ENCODE measurements at places on chromosomes 11 and 22.

GRCh38 chr22:47322854-47323253 is 560.4 kb downstream of the TBC1D22A start:
- DNase-seq = no peak

- DNase-seq = no peak
Measured at GRCh38 chr22:23084453-23085350, 14.4 kb downstream of the GNAZ start.

- DNase-seq = no peak
Measured at GRCh38 chr11:115930886-115931547, 426.8 kb upstream of the CADM1 start.

DNA sequence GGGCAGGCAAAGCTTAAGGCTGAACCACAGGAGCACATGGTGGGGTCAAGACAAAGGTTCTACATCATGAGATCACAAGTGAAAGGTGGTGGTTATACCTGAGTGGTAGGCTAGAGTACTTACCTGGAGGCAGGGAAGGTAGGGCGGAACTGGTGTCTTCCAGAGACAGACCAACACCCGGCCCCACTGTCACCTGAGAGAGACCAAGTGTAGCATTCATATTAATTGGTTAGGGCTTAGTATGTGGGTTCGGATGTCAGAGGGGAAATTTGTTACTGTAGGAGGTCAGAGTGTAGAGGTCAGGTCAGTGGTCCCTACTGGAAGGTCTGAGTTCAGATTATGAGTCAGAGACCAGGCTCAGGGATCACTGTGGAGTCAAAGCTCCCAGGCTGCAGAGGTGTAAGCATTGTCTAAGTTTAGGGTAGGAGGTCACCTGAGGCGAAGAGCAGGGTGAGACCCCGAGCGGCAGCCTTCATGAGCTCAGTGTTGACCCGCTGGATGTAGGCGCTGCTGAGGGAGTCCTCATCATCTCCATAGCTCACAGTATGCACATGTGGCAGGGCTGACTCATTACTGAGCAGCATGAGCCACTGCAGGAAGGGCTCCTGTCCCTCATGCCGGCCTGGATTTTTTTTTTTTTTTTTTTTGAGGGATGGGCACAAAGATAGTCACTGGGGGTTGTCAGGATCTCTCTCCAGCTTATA is 3.2 kb downstream of the TPP1 start:
- no peak for DNase-seq

DNA sequence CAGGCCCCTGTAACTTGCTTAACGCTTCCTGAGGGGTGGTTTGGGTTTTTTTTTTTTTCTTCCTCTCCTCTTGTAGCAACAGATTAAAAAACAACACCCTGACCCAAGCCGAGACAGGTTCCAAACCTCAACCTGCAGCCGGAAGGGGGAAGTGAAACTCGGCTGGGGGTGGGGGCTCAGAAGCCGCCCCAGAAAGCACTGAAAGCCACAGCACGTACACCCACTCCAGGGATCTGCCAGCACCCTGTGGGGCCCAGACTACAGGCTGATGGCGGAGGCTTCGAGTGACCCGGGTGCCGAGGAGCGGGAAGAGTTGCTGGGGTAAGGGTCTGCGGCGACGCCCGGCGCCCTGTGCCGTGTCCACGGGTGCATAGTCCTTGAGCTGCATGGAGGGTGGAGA is at the start of gene LSP1:
TSS of gene LSP1 (plus strand) at position 208 of the 400 bp plus-strand sequence. CDS start at position 269, 61 bp downstream.
- peak; percentile 68 for DNase-seq

- DNase-seq = no peak
Measured at GRCh38 chr11:83545494-83546260, 259.5 kb upstream of the CCDC90B start.

- DNase-seq = no peak
Measured at GRCh38 chr11:15560689-15561467, 446.2 kb downstream of the INSC start.

- no peak for DNase-seq
Measured at GRCh38 chr11:1845561-1846452, 7.0 kb downstream of the TNNI2 start.

- DNase-seq = no peak
Measured at GRCh38 chr22:17336061-17336460, 33.2 kb upstream of the CECR2 start.

DNA sequence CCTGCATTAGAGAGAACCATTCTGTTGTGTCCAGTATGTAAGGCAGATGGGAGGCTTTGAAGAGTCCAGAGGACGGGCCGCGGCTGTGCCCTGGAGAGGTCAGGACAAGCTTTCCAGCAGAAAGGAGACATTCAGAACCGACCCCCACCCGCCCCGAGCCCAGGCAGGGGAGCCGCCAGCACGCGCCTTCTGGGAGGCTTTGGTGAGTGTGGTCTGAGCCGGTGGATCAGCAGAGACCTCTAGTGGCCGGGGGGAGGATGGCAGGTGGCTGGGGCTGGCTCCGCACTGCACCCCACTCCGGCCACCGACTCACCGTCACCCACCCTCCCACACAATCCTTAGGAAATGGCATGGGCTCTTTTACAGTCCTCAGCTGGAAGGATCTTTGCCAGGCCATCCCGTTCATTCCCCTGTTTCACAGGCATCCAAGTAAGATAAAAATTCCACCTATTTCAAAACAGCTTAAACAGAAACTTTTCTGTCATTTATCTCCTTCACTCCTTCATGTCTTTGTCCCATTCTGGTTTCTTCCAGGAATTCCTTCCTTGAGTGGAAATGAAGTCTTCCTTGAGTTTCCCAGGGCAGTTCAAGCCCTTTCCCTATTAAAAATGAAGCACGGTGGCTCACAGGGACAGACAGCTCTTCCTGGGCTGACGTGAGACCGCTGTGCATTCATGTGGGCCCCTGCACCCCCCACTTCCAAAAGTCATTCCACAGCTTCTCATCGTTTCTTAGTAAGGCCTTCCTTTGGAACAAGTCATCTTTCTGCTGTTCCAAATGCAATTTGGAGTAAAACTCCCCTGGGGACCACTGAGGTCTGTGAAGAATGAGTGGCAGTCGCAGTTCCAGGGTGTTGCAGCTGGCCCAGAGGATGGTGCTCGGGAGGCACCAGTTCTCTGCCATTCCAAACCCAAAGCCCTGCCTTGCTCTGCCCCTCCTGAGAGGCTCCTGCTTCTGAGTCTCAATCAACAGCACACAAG is 91.0 kb downstream of the FEZ1 start:
- peak; percentile 13 for DNase-seq

DNA sequence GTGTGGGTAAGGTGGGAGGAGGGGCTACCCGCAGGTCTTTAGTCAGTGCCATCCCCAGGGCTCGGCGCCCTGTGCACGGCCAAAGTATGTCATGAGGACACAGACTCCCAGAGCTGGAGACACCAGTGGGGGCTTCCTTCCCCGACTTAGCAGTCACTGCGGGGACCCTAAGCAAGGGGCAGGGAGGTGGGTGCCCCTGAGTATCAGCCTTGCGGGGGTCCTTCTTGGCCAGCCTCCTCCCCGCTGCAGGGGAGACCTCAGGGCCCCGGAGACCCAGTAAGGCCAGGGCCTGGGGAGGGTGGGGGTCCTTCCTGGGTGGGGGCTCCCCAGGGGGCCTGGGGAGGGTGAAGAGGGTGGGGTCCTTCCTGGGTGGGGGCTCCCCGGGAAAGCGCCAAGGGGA is 673.8 kb downstream of the BRD1 start:
- DNase-seq = no peak

GRCh38 chr11:23674866-23675265 is 814.6 kb upstream of the CCDC179 start:
- no peak for DNase-seq

DNA sequence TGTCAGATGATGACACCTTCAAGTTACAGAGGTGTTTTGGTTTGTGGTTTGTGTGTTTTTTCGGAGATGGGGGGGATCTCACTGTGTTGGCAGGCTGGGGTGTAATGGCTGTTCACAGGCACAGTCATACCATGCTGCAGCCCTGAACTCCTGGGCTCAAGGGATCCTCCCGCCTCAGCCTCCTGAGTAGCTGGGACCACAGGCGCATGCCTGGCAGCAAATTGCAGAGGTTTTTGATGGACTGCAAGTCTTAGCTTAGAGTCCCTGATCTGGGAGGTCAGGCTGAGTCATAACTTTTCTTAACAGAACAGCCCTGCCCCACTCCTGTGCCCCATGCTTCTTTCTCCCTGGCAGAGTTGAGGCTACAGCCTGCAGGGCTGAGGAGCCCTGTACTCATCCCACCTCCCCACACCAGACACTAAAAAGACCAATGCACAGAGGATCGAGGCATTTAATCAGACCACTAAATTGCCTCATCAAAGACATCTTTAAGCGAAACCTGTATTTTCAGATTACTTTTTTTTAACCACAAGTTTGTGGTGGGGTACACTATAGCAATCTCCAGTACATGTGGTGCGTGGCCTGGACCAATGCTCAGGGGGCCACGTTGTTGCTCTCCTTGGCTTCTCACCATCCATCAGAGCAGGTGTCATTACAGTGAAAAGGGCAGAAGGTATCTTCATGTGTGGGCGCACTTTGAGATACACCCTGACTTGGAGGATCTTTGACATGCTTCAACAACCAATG is 17.1 kb upstream of the ADORA2A start:
- no peak for DNase-seq

DNA sequence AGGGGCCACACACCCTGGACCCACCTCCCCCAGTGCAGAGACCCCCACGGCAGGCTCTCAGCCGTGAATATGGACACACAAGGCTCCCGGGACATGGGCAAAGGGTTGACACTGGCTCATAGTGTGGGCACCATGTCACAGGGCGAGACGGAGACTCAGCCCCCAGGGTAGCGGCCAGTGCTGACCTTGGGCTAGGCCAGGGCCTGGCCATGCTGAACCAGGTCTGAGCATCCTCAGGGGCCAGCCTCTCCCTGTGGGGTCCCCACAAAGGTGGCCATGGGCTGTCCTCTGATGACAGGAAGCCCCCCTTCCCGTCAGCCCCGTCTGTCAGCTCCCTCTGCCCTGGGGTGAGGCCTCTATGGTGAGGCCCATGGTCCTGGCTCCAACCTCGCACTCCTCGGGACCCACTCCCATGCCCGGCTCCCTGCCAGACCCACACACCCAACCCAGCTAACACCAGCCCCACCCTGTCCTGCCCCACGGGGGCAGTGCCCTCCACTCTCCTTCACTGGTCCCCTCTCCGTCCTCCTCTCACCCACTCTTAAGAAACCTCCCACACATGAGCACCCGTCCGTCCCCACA is 19.0 kb upstream of the PRODH start:
- DNase-seq = no peak

GRCh38 chr11:77206264-77207018 is 78.4 kb downstream of the MYO7A start:
- no peak for DNase-seq

DNA sequence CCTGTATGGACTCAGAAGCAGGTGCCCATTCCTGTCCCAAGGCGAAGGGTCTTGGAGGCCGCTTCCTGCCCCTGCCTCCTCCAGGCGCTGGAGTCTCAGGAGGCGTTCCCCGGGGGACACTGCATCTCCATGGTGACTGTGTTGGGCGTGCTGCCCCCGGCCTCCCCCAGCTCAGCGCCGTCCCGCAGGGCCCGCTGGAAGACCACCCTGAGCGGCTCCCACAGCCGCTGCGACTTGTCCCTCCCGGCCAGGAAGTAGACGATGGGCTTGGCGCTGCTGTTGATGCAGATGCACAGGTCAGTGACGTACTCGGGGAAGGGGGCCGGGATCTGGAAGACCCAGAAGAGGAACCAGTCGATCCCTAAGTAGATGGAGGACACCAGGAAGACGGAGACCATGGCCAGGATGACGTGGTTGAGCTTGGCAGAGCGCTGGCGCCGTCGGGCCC is 7.8 kb downstream of the MRGPRF start:
- no peak for DNase-seq

DNA sequence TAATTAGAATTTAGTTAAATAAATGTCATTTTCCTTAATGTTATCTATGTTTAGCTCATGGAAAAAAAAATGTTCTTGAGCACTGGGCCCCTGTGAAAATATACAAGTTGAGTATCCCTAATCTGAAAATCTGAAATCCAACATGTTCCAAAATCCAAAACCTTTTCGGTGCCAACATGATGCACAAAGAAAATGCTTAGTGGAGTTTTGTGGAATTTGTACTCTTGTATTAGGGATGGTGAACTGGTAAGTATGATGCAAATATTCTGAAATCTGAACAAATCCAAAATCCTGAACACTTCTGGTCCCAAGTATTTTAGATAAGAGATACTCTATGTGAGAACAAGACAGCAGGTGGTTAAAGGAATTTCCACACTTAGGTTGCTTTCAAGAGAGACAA is 44.5 kb downstream of the TCP11L1 start:
- no peak for DNase-seq

DNA sequence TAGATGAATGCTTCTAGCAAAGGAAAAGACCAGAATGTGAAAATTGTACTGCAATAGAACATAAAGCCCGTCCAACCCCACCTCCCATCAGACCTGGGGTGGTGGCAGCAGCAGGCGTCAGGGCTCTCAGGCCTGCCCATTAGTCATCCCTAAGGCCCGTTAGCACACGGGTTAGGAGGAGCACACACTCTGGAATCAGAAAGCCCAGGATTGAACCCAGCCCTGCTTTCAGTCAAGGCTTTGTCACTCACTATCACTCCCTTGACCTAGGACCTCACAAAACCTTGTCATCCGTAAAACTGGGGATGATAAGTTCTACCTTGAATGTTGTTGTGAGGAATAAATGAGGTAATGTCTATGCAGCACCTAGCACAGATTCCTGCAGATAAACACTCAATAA is 26.9 kb downstream of the MICAL3 start:
- no peak for DNase-seq

DNA sequence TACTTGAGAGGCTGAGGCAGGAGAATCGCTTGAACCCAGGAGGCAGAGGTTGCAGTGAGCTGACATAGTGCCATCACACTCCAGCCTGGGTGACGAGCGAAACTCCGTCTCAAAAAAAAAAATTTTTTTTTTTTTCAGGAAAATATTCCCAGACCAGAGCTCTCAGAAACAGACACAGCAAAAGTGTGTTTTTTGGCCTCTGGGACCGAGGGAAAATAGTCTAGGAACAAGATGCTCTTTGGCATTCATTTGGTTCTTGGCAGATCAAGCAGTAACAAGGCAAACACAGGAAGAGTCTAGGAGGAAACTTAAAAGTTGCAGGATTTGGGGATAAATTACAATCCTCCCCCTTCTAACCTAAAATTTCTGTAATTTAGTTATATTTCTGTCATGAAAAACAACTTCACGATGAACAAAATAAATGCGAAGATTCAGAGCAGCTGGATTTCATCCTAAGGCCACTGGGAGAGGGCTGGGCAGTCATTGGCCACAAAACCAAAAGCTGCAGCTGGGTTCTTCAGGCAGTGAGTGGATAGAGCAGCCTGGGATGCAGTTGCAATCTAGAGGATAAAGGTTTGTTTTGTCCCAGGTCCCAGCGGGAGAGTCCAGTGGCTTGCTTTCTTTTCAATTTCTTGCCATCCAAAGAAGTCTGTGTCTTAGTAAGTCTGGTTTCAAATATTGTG is 19.7 kb downstream of the ATG16L2 start:
- DNase-seq = no peak

GRCh38 chr11:73652046-73652730 is 5.8 kb downstream of the PLEKHB1 start:
- no peak for DNase-seq

DNA sequence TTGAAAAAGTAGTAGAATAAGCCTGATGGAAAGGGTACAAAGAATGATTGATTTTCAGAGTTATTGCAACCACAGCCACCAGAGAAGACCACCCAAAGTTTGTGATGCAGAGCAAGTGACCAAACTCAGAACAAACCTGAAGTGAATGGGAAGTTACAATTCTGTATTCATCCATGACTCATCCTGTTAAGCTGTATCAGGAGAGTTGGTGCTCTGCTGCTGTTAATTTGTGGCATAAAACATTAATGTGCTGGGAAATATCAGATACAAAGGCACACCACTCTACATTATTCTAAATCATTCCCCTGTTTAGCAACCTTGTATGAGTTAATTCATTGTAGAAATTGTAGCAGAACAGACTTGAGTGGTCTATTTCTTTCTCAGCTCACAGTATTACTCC is 19.6 kb upstream of the PDGFD start:
- DNase-seq = no peak

Measured in activated naive CD4-positive, alpha-beta T cell (primary cell).